ENCODE measurements at places on chromosomes 11 and 22.

GRCh38 chr11:21723678-21724077 is 469.2 kb upstream of the ANO5 start:
- DNase-seq: no peak

DNA sequence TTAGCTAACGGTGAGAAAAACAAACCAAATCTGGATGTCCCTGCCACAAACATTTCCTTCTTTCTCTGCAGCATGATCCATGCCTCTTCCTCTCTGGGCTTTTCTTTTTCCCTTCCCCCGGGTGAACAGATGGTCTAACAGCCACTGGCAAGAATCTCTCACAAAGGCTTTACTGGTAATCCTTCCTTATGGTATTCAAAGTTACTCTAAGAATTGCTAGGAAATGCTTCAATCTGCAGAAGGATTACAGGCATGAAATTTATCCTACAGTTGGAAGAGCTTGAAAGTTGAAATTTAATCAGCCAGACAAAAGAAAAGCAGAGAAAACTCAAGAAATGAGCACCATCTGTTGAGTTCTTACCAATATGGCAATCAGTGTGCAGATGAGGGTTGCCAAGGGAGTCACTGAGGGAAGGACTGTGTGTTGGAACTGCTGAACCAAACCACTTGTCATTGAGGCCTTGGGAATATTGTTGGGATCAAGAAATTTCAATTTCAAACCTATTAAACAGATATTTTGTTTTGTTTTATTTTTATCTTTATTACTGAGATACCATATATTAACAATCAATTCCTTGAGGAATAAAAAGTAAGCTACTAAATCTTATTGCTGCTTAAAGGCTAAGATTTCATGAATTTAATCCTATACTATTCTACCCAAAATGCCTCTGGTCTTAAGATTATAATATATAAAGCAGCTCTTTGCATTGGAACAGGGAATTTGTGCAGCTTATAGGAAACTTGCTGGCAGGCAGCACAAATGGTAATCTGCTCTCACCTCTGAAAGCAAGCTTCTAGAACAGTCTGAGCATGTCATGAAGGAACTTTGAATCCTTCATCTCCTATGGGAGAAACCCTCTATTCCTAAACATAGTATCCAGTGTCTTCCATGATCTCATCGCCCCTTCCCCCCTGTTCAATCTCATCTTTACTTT is 29.7 kb upstream of the NDUFC2 start:
- no peak for DNase-seq

DNA sequence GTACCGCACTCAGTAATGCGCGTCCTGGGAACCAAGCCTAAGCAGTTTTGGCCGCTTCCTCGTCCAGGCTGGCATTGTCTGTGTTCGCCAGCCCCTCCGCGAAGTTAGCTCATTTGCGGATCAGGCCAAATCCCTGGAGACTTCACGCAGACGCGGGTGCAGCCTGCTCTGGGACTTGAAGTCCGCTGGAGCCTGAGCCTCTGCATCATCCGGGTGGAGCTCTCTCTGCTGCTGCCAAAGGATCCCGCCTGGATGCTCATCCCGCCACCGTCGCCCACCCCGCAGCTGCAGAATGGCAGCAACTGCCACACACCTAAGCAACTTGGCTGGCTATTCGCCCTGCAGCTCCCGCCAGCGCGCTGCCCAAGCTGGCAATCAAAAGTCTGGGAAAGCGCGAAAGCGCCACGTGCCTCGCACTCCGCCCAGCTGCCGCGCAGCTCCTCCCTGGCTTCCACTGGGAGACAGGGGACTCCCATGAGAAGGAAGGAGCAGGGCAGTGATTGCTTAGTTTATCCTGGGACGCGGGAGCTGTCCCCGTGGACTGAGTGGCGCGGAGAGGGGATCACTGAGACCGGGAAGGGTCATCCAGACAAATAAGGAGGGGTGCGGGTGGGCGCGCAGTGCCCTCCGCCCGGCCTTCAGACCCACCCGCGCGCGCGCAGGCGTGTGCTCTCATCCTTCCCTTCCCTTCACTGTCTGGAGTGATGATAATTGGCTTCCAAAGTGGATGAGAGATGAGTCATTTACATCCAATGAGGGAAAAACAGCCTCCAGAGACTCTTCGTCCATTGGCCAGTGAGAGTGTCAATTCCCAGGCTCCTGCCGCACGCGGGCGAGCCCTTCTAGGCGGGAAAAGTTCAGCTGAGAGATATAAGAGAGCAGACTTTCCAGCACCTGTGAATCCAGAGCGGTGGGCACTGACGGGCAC is 23.2 kb upstream of the GLYATL1B start:
- DNase-seq: no peak

DNA sequence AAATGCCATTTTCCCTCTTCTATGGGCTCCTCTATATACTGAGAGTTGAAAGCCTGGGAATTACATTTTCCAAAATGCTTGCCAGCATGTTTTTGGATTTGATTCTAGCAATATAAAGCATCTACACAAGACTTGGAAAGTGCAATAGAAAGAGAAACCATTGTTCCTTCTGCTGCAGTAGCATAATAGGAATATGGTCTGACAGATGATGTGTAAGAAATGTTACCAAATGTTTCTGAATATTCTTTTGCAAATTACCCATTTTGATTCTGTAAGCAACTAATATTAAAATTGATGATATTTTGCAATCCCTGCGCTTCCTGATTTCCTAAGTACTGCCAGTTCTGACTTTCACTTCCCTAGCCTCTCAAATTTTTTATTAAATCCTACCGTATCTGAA is 61.6 kb downstream of the CASP12 start:
- no peak for DNase-seq

- DNase-seq: no peak
Measured at GRCh38 chr11:27820249-27820648, 120.0 kb upstream of the BDNF start.

DNA sequence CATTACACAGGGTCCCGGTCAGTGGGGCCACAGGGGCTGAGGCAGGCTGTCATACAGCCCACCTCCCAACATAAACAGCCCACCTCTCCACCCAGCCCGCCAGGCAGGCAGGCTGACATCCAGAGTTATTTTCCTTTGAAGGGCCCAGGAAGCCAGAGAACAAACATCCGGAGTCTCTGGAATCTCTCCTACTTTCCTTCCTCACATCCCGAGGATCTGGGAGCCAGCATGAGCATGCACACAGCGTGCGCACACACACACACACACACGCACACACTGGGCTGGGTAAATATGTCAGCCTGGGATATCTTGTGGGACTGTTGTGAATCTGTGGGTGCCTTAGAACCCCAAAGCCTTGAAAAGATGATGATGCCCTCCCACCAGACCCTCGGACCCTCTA is 55.4 kb downstream of the PDE2A start:
- DNase-seq: no peak

DNA sequence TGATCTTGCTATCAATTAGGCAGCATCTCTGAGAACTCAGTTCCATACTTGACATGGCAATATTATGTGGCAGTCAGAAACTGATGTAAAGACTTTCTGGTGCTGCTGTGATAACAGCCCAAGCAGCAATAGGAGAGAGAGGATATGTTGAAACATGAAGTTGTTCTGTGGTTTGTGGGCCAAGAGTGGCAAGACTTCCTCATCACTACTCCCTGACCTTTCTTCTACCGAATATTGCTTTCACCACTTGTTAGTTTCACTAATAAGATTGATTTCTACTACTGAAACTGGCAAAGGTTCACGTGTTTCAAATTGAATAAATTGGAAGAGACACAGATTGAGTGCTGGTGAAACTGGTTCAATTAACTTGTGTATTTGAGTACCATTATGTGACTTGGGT is 852.6 kb upstream of the RAG2 start:
- no peak for DNase-seq

DNA sequence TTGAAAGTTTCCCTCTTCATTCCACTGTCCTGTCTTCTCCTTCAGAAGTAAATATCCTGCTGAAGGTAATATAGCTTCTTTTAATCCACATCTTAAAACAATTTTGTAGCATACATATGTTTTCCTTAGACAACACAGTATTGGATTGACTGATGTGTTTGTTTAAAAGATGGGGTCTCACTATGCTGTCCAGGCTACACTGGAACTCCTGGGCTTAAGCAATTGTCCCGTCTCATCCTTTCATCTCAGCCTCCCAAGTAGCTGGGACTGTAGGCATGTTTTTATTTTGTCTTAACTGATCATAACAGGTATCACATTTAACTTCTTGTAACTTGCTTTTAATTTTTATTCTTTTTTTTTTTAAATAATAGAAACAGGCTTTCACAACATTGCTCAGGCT is 55.9 kb downstream of the MRTFA start:
- no peak for DNase-seq

- no peak for DNase-seq
Measured at GRCh38 chr22:21712751-21713427, 22.7 kb downstream of the YPEL1 start.

GRCh38 chr22:21741790-21742189 is 6.2 kb upstream of the YPEL1 start:
- no peak for DNase-seq

DNA sequence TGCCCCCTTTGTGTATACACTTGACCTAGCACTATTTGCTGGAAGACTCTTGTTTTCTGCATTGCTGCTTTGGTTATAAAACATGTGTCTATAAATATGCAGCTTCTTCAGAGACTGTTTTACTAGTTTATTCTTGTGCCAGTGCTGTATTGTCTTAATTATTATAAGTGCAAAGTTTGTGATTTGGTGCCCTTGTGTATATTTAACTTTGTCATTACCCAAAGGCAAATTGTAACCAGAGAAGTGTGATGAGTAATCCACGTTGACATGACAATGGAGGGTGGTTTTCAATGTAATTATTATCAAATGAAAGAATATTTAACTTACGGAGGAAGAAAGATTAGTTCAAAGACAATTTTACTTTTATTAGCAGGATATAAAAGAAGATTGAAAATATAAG is 75.0 kb upstream of the PRODH start:
- DNase-seq: no peak

- no peak for DNase-seq
Measured at GRCh38 chr11:12865863-12866595, 143.1 kb upstream of the RASSF10 start.

- peak; percentile 50 for DNase-seq
Measured at GRCh38 chr11:441418-442274, at the start of gene ANO9. ANO9 (minus strand) TSS chr11:442011; CDS start chr11:441926, 85 bp downstream.

GRCh38 chr11:110455718-110456117 is 26.0 kb downstream of the FDX1 start:
- DNase-seq: no peak

DNA sequence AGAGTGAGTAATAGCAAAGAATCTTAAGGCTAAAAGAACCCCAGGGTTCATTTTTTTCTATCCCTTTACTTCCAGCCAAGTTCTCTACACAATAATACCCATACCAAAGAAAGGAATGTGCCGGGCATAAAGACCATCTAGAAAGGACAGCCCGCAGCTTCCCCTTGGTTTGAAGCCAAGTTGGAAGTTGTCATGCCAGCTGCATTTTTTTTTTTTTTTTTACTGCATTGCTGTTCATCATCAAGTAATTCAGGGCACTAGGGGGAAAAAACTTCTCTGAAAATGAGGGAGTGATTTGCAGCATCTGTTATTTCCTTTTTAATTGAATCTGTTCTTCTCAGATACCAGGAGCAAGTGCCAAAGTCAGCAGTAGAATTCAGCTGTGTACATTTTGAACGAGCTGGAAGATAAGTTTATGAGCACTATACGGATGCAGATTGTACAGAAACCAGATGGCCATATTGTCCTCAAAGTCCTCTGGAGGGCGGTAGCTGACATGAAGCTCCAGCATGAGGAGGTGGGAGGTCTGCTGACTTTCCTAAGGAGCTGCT is 56.4 kb downstream of the UBASH3B start:
- DNase-seq: no peak

GRCh38 chr11:76654298-76654851 is 16.2 kb downstream of the LRRC32 start:
- no peak for DNase-seq

- DNase-seq: no peak
Measured at GRCh38 chr22:25475257-25476022, 89.0 kb upstream of the GRK3 start.

- no peak for DNase-seq
Measured at GRCh38 chr11:104918113-104918824, 20.0 kb upstream of the CASP12 start.

GRCh38 chr11:71937826-71938225 is 9.0 kb downstream of the RNF121 start:
- DNase-seq: no peak

GRCh38 chr11:120574876-120575275 is 63.3 kb downstream of the GRIK4 start:
- DNase-seq: no peak

DNA sequence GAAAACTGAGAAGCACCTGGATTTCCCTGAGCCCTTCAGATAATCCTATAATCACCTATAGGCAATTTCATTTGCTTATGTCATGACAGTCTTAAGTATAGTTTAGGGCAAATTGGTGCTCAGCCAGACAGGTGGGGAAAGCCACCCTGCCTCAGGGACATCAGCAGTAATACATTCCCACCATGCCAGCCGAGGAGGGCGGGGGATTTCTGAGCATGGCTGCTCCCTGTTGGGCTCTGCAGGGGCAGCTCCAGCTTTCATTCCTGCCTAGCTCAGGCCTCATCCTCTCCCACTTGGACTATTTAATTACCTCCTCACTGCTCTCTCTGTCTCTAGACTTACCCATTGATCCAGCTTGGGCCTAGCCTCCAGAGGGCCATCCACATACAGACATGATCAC is 9.0 kb upstream of the DRD2 start:
- no peak for DNase-seq

DNA sequence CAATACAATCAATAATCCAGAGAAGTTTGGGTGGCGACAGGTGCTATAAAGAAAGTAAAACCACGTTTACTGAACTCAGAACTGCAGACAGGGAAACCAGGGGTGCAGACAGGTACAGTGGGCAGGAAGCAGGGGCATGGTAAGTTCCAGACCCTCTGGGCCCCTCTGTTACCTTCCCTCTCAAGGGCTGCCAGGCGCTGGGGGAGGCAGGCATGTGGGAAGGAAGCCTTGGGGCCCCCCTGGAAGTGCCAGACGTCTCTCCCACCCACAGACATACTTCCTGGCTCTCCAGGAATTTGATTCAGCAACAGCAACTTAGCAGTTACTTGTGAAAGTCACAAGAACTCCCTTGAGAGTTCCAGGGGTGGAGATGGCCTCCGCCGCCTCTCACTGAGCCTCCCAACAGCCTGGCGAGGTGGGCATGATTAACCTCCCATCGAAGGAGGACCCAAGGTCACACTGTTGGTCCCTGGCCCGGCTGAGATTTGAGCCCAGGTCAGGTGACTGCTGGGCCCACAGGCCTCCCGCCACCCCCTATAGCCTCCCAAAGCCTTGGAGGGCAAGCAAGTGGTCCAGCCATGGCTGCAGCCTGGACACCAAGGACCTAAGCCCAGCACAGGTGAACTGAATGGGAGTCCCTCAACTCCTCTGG is 14.1 kb upstream of the TSKU start:
- no peak for DNase-seq

- DNase-seq: no peak
Measured at GRCh38 chr11:124096364-124096763, 18.9 kb upstream of the VWA5A start.

GRCh38 chr11:122998727-122999366 is 17.2 kb upstream of the BSX start:
- DNase-seq: no peak

- no peak for DNase-seq
Measured at GRCh38 chr11:9571763-9572115, 1.7 kb upstream of the WEE1 start.

Data from breast epithelium (tissue), 4 donors.